A549 treated with GW870086 at 1 μM for 4 hours (cell line): ENCODE measurements at places on chromosomes 4 and X. TPM values are rescaled to one million over a fixed set of nuclear protein-coding genes. Genes with fewer than 3 reads are reported as not detected.

The ETDB gene
- total RNA-seq, result not detected in 5 replicates

The GSX2 gene
- not detected in 5 replicates for total RNA-seq

The DCK gene
- total RNA-seq, result 13.7 to 19.6 TPM (median 17.9 TPM) in 5 replicates

The STK32B gene
- total RNA-seq, result 14.6 to 16.8 TPM (median 15.9 TPM) in 5 replicates

The TMSB15A gene
- total RNA-seq, result 0.47 to 0.85 TPM (median 0.80 TPM) in 5 replicates

The CCDC160 gene
- total RNA-seq, result 0.12 TPM in 1 of 5 replicates, not detected in the others

The DKK2 gene
- not detected in 5 replicates for total RNA-seq

The F11 gene
- total RNA-seq, result not detected in 5 replicates

The PGAM4 gene
- 0.35 to 0.55 TPM (median 0.44 TPM) in 4 of 5 replicates, not detected in the other for total RNA-seq

The STATH gene
- not detected in 5 replicates for total RNA-seq
